ENCODE measurements at places on chromosomes 11 and 22.
A peak's percentile ranks its signal among the peaks of the same experiment; 100 is the strongest.

GRCh38 chr11:80066291-80066690 is 625.5 kb upstream of the TENM4 start:
- no peak for DNase-seq

- peak; percentile 53 for DNase-seq
These were observed 2.4 kb downstream of the MAPK1 start for GRCh38 chr22:21865041-21865440.

DNA sequence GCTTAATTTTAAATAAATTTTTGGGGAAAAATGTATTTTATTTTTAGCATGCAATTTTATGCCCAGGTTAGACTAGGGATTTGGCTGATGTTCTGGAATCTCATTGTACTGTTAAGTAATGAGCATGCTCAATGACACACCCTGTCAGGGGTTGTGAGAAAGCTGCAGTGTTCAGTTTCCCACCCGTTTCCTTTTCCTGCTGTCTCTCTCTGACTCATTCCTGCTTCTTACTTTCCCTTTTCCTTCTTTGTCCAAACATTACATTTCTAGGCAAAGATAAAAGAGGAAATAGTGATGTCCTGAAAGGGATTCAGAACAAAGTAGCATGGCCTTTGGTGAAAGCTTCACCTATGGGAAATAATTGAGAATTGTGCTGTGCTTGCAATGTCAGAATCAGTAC is 22.7 kb downstream of the OOSP3 start:
- no peak for DNase-seq

DNA sequence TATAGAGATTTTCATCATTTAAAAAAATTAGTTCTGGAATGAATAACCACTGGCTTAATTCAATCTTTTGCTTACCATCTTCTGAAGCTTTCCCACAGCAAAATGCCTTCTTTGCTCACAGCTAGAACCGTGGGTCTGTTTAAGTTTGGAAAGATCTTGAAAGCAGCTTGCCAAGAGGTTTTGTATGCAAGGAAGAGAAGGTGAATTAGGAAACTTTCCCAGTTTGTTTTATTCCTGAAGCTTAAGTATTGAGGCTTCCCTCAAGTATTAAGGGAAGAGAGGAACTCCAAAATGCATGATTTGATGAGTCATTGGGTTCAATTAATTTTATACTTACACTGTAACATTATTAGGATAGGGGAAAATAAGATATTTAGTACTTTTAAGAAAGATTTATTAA is 1.9 kb upstream of the ARHGEF12 start:
- no peak for DNase-seq

- DNase-seq, result no peak
These were observed 826.5 kb downstream of the KCNA4 start for GRCh38 chr11:29190313-29190712.

GRCh38 chr11:19275496-19275895 is 34.8 kb upstream of the E2F8 start:
- no peak for DNase-seq

GRCh38 chr11:3123761-3124733 is 41.1 kb downstream of the OSBPL5 start:
- peak; percentile 70 for DNase-seq

DNA sequence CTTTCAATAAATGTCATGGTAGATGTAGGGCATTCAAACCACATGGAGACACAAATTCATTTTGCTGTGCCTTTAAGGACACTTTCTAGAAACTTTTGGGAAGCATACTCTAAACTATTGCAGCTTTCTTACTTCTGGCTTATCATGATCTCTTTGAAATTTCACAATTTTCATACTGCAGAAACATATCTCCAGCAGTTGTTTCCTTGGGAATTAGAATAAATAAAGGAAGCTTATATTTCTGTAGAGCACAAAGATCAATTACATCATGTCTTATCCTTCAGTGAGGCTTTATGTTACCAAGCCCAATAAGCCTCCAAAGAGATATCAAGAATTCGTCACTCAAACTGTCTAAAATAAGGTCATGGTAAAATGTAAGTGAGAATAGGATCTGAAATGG is 74.5 kb upstream of the RAB38 start:
- DNase-seq, result no peak

DNA sequence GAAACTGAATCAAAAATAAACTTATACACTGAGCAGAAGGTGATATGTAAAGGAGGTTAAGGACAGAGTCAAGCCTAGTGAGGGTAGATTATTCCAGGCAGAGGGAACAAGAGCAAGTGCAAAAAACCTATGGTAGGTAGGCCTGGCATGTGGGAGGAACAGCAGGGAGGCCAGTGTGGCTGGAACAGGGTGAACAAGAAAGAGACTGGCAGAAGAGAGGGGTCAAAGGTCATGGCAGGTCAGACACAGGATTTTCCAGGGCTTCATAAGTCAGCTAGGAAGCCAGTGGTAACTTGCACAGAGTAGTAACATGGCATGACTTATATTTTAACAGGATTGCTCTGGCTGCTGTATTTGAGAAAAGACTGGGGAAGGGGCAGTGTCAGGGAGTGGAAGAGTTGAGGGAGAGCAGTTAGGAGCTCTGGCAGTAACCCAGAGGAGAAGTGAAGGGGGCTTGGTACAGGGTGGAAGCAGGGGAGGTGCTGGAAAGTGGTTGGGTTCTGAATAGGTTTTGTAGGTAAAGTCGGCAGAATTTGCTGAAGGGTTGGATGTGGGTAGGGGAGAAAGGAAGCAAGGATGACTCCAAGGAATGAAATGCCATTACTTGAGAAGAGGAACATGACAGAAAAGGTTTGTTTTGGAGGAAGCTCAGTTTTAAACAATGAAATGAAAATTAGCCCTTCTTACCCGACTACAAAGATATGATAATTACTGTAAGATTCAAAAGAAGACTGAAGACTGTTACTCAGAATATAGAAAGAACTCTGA is 86.2 kb downstream of the ZNRF3 start:
- no peak for DNase-seq

DNA sequence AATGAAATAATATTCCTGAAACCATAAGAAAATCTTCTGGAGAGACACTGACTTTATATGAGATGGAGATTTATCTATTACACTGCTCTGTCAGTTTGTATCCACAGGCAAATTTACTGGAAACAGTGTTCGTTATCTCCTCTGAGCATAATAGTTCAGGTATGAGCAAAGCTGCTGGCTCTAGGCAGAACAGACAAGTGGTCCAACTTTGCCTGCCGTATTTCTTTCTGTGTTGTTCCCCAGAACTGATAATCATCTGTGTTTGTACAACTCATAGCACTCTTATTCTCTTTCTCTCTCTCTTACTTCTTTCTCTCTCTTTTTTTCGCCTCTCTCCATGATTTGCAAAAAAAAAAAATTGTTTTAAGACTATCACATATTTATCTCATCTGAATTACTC is 623.8 kb upstream of the CHORDC1 start:
- DNase-seq, result no peak

DNA sequence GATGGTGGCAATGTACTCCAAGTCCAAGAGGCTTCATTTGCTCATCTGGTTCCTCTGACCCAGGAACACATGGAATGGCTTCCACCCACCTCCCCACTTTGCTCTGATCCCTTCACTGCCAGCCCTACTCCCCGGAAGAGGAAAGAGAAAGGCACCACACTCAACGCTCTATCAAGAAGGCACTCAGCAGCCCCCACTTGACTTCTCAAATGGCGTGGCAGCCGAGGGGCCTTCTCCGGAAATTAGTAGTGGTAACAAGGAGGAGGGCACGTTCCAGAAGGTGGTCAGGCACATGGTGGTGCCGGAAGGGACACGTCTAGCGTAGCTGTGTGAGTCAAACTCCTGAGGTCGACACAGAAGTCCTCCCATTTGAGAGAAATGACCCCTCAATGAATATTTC is 36.5 kb upstream of the CYP2D6 start:
- no peak for DNase-seq

DNA sequence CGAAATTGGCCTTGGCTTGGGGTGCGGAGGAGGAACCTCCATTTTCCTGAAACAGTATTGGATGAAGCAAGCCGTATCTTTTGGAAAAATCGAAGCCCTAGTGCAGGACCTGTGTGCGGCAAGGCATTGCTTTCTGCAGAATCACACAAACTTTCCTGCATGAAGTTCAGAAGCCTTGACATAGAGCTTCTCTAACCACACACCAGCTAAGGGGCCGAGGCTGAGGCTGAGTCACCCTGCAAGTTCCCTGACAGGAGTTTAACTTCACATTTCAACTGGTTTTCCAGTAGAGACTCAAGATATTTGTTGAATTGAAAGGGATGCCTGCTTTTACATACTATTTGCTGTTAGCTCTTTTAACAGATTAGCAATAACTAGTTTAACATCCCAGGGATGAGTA is 67.8 kb downstream of the TCF20 start:
- DNase-seq, result peak; percentile 5

DNA sequence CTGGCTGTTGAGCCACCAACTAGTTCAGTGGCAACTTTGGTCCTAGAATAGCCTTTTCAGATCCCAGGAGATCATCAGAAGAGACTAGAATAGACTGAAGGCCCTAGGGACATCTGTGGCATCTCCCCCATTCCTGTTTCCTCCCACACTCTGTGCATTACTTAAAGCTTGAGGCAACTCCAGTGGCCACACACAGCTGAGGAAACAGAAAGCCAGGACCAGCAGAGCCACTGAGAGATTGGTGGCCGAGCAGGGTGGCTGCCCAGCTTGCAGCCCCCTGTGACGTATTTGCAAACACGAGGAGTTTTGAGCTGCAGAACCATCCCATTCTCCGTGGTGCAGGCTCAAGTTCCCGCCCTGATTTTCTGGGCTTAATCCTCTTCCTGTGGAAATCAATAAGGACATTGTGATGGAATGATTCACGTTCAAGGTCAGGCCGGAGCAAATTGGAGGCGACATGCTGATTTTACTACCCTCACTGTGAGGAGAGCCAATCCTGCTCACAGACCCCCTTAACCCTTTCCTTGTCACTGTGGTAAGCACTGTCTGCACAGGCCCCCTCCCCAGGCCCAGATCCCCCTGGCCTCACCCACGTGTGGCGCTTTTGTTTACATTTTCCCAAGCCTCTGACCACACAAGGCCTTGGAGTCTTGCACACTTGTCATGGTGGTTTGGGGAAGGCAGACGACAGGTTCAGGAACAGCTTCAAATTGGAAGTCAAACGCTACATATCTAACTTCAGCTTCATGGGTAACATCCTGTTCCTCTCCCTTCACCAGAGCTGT is 69.1 kb upstream of the MYOD1 start:
- DNase-seq, result no peak

- DNase-seq, result no peak
These were observed 66.0 kb upstream of the CLTCL1 start for GRCh38 chr22:19357270-19358105.

- DNase-seq, result no peak
These were observed 905.5 kb upstream of the RAG2 start for GRCh38 chr11:37503411-37504059.

- DNase-seq, result no peak
These were observed 16.1 kb downstream of the MICALL1 start for GRCh38 chr22:37922191-37922590.

- no peak for DNase-seq
These were observed 39.0 kb downstream of the BMAL1 start for GRCh38 chr11:13316528-13316961.

DNA sequence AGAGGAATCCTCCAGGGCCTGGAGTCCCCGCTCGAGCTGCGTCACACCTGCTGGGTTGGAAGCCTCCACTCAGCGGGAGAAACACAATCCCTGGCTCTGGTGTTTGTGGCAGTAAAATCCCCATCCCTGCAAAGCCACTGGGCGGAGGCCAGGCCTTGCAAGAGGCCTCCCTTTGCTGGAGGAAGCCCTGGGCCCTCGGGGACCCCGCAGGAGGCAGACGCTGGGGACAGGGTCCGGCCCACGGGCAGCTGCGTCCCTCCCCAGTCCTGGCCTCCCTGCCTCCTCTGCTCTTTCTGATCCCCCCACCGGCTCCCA is 194.7 kb downstream of the BRD1 start:
- DNase-seq, result no peak

GRCh38 chr22:22720201-22720723 is 75.8 kb downstream of the GGTLC2 start:
- peak; percentile 1 for DNase-seq

GRCh38 chr22:40406063-40406890 is 35.9 kb downstream of the SGSM3 start:
- no peak for DNase-seq

GRCh38 chr11:110089617-110090282 is 3.4 kb upstream of the ZC3H12C start:
- no peak for DNase-seq

DNA sequence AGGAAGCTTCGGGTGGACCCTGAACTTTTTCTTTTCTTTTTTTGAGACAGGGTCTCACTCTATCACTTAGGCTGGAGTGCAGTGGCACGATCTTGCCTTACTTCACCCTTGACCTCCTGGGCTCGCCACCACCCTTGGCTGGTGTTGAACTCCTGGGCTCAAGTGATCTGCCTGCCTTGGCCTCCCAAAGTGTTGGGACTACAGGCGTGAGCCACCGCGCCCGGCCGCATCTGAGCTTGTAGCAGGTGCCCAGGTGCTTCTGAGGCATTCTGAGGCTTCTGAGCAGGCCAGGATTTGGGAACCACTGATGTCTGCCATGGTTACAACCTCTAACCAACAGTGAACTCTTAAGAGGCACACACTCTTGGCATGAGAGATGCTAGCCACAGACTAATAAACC is 5.1 kb downstream of the USP35 start:
- DNase-seq, result no peak

DNA sequence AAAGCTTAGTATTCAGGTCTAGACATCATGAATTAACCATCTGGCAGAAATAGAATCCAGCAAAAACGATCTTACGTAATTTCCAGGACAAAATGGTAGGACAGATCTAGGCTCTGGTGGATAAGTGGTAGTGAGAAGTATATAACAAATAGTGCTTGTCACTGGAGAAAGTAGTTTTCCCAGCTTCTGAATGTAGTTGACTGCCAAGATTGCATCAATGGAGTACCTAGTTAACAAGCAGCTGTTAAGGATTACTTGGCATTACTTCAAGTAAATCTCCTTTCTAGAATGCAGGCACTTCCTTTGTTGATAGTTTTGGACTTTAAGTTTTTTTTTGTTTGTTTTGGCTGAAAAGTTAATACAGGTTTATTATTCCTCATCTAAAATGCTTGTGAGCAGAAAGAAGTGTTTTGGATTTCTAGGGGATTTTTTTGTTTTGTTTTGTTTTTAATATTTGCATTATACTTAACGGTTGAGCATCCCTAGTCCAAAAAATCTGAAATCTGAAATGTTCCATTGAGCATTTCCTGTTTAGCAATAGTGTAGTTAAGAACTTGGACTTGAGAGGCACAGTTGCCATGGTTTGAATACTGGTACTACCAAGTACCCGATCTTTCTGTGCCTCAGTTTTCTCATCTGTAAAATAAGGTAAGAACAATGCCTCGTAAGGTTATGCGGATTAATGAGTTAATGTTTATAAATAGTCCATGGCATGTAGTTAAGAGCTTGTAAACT is 20.3 kb downstream of the FAM118B start:
- no peak for DNase-seq

Measured in AG04449 (cell line).